Fibroblast of villous mesenchyme (primary cell): ENCODE measurements at places on chromosomes 3 and 15.

- DNase-seq = no peak
Observed at GRCh38 chr3:55178336-55178735, 250.5 kb upstream of the LRTM1 start.

GRCh38 chr15:89893027-89893426 lies 767 bp downstream of the AP3S2 start:
- DNase-seq = peak; percentile 66

- no peak for DNase-seq
Observed at GRCh38 chr3:186935133-186935532, 4.8 kb downstream of the ST6GAL1 start.

GRCh38 chr15:85492406-85492805 lies 112.0 kb downstream of the AKAP13 start:
- DNase-seq = no peak

GRCh38 chr3:197686899-197687298 lies 49.8 kb downstream of the RUBCN start:
- no peak for DNase-seq

- no peak for DNase-seq
Observed at GRCh38 chr15:95610945-95611344, 719.6 kb upstream of the NR2F2 start.

GRCh38 chr15:66401130-66402021 lies 14.7 kb downstream of the MAP2K1 start:
- DNase-seq = no peak

- no peak for DNase-seq
Observed at GRCh38 chr3:194117104-194117845, 18.7 kb upstream of the HES1 start.

- DNase-seq = no peak
Observed at GRCh38 chr3:140097874-140098635, 163.1 kb downstream of the CLSTN2 start.

GRCh38 chr15:66698318-66698961 lies 3.6 kb upstream of the SMAD6 start:
- DNase-seq = peak; percentile 72

- peak; percentile 20 for DNase-seq
Observed at GRCh38 chr3:106635271-106635670, 742.0 kb upstream of the CCDC54 start.

DNA sequence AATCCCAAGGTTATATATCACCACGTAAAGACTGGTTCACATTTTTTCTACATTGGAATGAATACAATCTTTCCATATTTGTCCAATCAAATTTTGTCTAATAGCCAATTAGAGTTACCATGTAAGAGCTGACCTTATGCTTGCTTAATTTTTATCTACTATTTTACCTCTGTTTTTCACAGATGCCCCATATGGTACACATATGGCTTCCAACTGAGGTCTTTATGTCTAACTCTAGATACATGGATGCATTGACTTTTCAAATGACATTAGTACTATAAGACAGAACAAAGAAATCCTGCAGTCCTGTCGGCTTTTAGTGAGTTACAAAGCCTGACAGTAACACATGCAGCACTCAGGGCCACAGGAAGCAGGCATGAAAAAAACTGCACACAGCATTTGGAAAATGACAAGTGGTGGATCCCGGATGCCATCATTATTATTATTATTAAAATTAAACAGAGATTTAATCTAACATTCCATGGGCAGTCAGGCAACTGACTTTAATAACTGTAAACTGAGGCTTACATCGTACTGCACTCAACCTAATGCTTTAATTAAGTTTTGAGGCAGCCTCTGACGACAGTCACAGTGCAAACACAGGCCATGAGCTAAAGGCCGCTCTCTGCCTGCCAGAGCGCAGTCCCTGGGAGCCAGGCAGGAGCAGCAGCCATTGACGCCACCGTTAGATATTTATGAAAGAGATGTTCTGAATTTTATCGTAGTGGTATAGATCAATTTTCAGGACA lies 113.9 kb upstream of the TMCO5A start:
- DNase-seq = no peak

GRCh38 chr3:122955916-122956692 lies 71.5 kb downstream of the SEMA5B start:
- DNase-seq = no peak

DNA sequence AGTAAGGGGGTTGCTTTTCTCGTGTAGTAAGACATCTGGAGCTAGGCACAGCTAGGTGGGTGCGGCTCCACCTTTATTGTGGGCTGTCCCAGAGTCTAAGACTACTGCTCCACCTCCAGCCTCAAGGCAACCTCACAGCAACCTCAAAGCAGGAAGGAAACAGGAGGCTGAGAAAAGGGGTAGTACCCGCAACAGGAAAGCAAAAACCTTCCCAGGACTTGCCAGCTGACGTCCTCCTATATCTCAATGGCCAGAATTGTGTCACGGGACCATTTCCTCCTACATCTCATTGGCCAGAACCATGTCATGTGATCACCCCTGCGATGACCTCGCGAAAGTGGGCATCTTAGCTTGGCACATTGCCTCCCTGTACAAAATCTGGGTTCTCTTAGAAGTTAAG lies 4.3 kb upstream of the GPR160 start:
- DNase-seq = no peak

DNA sequence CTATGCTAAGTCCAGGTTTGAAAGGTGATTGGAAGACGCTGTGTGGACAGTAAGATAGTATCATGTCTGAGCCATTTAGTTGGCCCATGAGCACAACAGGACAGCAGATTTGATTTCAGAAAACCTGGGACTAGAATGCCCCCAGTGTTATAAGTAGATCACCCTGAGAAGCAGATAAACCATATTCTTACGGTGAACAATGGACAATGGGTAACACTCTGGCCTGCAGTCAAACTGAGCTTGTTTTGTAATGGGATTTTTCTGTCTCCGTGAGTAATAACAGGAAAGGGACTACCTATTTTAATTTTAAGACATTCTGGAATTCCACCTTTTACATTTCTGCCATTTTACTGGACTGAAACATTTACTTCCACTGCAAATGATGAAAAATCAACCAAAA lies 71.5 kb downstream of the LDHAL6B start:
- DNase-seq = no peak

- DNase-seq = no peak
Observed at GRCh38 chr3:72517336-72517735, 330.9 kb downstream of the SHQ1 start.

GRCh38 chr3:59418836-59419235 lies 369.0 kb upstream of the CFAP20DC start:
- no peak for DNase-seq

DNA sequence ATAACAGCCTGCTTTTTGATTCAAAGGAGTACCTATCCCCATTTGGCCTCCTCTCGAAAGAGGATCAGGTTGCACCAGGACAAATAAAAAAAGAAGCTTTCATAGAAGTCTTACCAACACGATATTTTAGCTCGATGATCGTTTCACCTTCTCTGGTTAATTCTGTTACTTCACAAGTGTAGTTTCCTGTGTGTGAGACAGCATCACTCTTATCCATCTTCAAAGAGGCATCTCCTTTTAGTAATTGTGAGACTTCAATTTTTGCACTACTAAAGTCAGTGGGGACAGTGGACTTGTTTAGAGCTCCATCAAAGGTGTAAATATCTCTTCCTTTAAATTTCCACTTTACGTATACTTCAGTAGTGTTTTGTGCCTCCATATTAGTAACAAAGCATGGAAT lies 11.0 kb downstream of the CD47 start:
- DNase-seq = no peak

DNA sequence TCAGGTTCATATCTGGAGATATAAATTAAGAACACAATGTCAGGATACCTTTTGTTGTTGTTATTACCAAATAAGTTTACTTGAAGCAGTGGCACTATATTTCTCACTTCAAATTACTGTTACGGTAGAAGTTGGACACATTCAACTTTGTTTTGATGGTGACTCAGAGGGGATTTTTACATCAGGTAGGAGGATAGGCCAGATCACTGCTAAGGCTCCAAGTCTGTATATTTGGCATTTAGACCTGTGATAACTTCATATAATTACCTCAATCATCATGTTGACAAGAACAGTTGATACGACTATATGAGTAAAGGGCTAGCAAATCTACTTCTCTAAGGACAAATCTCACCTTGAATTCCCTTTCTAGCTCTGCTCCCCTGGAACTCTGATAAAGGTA lies 15.6 kb downstream of the LZTFL1 start:
- DNase-seq = no peak

DNA sequence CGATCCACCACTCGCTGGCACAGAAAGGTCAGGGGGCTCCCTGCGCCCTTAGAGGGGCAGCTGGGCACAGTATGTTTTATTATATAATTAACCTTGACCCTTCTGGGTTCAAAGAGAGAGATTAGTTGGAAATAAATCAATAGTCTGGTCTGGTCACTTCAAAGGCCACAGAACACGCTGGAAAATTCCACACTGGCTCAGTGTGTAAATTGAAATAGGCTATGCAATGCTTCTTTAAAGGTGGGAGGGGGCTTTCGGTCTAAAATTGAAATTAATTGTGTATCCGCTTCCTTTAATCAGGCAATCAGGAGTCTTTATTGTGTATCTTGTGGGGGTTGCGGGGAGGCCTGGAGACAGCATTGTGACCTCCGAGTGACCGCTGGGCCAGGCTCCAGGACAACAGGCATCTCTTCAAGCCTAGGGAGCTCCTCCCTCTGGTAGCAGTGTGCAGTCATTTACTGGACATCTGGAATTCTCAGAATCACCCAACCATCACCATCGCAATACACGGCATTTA lies 8.0 kb downstream of the RNU5B-1 start:
- peak; percentile 55 for DNase-seq

DNA sequence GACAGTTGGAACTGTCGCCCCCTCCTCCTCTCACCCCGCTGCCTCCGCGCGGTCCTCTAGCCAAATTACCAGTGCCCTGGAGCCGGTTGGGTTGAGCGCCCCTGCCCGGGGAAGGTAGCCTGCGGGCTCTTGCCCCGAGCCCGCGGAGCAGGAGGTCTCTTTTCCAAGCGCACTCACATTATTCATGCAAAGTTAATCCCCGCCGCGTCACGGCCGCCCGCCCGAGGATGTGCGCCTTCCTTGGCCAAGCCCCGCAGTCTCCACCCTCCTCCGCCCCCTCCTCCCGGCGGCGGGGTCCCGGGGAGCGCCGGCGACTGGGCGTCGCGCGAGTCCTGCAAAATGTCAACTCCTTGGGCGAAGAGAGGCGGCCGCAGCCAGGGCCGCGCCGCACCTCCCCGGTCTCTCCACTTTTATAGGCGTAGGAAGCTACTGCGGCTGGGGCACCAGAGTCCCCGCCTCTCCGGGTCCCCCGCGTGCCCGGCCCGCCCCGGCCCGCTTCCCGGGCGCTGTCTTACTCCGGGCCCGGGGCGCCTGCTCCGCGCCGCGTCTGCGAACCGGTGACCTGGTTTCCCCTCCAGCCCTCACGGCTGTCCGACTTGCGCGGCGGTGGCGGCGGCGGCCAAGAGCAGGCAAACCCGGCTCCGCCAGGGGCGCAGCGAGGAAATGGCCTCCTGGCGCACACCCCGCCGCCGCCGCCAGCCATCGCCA lies at the start of gene THRB:
TSS of gene THRB (minus strand) at position 233 of the 708 bp plus-strand sequence.
- DNase-seq = peak; percentile 47

- DNase-seq = no peak
Observed at GRCh38 chr3:186073641-186074040, 35.2 kb downstream of the ETV5 start.

GRCh38 chr3:72143322-72143721 lies 358.4 kb upstream of the PROK2 start:
- no peak for DNase-seq

DNA sequence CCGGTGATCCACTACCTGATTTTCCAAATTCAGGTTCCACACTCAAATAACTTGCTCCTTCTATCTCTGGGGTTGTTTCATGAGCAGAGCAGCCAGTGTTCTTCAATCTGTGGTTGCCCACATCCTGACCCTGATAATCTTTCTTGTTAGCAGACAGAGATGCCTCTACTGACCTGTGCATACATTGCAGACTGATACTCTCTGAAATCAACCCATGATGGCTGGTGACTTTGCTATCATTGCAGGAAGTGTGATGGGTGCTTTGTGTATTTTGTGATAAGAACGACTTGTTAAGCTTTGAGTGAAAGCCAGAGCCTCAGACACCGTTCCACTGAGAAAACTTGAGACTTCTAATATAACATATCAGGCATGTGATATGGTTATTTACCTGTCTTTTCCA lies 39.9 kb downstream of the GATM start:
- no peak for DNase-seq

- peak; percentile 40 for DNase-seq
Observed at GRCh38 chr3:69085168-69085832, 563 bp downstream of the ARL6IP5 start.

DNA sequence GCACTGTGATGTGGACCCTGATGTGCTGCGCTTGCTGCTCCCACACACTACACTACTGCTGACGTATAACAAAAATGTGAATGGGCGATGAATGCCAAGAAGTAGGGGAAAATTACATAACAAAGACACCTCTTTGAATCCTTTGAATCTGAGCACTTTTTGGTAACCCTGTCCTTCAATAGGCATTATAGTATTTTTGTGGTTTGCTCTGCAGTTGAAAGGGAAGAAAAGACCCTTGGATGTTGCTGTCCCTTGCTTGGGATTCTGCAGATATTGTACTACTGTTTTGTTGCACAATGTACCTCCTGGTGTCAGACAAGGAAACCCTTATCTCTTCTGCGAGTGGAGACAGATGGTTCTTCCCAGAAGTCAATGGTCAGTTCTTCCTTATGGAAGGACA lies 124.8 kb upstream of the UBE3A start:
- no peak for DNase-seq

GRCh38 chr15:94225616-94226015 lies 5.7 kb upstream of the MCTP2 start:
- no peak for DNase-seq

DNA sequence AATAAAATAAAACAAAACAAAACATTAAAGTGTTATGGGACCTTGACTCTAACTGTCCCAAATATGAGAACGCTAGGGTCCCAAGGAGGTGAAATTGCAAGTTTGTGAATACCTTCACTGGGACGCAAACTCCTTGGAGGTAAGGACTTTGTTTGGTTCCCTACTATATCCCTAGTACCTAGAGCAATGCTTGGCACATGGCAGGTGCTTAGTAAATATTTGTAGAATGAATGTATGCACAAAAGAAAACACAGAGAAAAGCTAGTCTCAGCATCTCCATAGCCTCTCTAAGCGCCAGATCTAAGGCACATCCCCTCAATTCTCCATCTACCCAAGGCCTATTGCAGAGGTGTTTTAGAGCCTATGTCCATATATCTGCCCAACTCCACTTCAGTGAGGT lies 30.5 kb downstream of the GPR176 start:
- DNase-seq = no peak
